D341Med (cell line): ENCODE measurements at places on chromosomes 12 and 14.

DNA sequence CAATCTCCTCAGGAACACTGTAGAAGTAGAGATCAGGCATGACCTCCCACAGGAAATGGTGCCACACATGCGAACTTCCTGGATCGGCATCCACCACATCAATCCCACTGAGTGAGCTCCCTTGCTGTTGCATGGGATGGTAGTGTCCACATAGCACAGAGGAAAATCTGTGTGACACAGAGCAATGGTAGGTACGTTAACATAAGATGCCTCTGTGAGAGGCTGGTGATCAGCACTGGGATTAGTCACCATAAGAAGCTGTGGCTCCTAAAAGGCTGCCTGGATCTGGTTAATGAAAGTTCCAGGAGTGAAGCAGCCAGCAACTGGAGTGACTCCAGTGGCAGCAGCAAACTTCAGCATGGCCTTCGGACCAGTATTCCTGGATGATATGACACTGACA is 21.8 kb downstream of the WDHD1 start:
- no peak for DNase-seq

GRCh38 chr12:54759751-54760150 is 94.6 kb upstream of the MUCL1 start:
- peak; percentile 34 for DNase-seq

GRCh38 chr12:49622501-49623141 is 740 bp upstream of the PRPF40B start:
- peak; percentile 51 for DNase-seq

DNA sequence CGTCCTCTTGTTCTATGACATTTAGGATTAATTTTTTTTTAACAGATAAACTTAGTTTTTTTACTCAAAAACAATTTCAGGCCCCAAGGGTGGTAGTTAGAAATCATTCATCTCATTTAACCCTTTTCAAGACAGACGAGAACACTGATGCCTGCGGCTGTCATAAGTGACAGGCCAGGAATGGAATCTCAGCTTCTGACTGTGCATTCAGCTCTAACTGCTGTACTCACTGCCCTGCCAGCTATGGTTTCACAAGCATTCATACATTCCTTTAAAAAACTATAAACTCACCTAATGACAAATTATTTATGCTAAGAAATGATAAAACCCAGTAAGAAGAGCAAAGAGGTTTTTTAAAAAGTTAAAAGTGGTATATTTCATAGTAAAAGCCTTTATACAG is 8.8 kb downstream of the DENND5B start:
- DNase-seq = no peak

DNA sequence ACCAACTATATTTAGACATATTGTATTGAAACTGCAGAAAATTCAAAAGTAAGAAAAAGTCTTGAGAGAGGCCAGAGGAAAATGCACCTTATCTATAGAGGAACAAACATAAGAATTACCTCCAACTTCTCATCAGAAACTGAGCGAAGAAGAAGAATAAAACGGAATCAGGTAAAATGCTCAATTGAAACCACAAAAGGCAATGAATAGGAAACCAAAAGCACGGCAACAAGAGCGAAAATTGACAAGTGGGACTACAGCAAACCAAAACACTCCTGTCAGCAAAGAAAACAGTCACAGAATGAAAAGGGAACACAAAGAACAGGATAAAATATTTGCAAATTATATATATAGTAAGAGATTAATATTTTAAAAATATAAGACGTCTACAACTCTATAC is 61.9 kb upstream of the PARP11 start:
- DNase-seq = no peak

- no peak for DNase-seq
Measured at GRCh38 chr12:130338794-130339601, 1.3 kb downstream of the PIWIL1 start.

GRCh38 chr12:117408161-117408791 is 46.9 kb upstream of the NOS1 start:
- no peak for DNase-seq

DNA sequence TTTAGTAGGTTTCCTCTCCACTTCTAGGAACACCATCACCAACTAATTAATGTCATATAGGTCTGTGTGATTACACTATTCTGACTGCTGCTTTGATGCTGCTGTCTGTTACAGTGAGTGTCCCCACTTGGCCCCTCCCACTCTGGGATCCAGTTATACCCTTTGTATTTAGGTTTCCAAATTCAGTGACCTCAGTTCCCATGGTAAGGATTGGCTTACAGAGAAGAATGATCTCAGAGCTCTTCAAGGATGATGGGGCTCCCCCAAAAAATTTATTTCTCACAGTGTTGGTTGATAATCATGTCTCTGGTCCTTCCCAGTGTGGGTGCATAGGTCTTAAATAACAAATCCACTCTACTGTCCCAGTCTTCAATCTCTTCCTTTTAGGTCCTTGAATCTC is 210.0 kb upstream of the MYL2 start:
- no peak for DNase-seq

DNA sequence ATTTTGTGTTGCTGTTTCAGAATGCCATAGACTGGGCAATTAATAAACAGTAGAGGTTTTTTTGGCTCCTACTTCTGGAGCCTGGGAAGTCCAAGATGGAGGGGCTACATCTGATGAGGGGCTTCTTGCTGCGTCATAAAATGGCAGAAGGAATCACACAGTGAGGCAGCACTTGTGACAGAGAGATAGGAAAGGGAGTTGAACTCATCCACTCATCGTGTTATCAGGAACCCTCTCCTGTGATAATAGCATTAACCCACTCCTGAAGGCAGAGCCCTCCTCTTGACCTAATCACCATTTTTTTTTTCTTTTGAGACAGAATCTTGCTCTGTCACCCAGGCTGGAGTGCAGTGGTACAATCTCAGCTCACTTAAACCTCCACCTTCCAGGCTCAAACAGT is 9.7 kb downstream of the TDG start:
- DNase-seq = no peak

- DNase-seq = no peak
Measured at GRCh38 chr12:4121506-4122020, 152.0 kb upstream of the CCND2 start.
